ENCODE measurements at places on chromosomes 2 and 18.

DNA sequence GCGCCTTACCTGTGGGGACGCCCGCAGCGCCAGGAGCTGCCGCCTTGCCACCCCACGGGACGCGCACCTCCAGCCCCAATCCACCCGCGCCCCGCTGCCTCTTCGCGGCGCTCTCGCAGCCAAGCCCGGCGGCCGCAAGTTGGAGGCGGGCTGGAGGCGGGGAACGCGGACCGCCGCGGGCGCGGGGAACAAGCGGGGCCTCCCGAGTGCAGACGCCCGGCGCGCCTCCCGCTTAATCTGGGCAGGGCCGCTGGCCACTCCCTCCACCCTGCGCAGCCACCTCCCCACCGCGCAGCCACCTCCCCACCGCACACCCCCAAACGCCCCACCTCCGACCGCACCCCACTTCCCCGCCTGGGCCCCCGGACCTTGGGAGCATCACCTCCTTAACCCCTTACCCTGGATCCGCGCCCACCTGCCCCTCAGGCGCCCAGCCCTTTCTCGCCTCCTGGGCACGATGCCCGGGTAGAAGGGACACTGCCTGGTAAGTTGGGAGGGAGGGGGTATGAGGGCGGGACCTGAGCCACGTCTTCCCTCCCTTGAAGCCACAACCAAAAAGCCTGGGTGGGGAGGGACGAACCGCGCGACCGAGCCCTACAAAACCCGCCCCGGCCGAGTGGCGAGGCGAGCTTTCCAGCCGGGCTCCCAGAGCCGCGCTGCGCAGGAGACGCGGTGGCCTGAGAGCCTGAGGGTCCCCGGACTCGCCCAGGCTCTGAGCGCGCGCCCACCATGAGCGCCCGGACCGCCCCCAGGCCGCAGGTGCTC, at the start of the genes COL4A3 and COL4A4:
TSS of gene COL4A3 (plus strand) at position 627 of the 765 bp plus-strand sequence. CDS start at position 730, 103 bp downstream.
TSS of gene COL4A4 (minus strand) at position 208 of the 765 bp plus-strand sequence. CDS start 16,722 bp downstream, outside the sequence.
- peak; percentile 46 for DNase-seq

DNA sequence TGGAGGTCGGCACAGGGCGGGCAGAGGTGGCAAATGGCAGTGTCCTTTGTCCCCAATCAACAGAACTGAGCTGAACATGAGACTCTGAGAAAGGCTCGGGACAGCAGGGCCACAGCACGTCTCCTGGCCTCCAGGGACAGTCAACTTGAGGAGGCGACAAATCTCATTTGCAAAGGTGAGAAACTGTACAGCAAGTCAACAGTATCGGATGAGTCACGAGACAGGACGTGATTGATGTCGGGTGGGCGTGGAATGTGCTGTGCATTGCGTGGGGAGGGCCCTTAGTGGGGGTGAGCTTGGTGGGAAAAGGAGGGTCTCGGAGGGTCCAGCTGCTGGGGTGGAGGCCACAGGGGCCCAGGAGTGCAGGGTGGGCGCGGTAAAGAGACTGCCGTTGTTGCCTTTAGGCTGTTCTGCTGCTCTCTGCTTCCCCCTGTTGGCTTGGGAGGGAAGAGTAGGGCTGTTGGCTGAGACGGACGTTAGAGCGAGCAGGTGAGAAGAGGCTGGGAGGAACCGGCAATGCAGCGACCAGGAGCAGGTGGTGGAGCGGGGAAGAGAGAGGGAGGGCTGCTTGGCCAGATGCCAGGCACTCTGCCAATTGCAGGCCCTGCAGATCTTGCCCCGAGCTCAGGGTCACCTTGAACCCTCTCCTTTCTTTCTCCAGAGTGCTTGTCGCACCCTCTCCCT, 164.3 kb downstream of the BCL2 start:
- no peak for DNase-seq

GRCh38 chr18:7415081-7415894, 151.8 kb upstream of the PTPRM start:
- DNase-seq: no peak

GRCh38 chr2:88857951-88858411, 166.5 kb downstream of the RPIA start:
- DNase-seq: no peak

- no peak for DNase-seq
Measured at GRCh38 chr2:27369471-27370025, 590 bp downstream of the EIF2B4 start.

- no peak for DNase-seq
Measured at GRCh38 chr2:85063981-85064599, 69.1 kb upstream of the TCF7L1 start.
